Activated CD8-positive, alpha-beta memory T cell treated with anti-CD3 and anti-CD28 coated beads for 1 hour (primary cell): ENCODE measurements at places on chromosomes 7 and 10.

GRCh38 chr10:113856563-113856962 lies 2.1 kb downstream of the NHLRC2 start:
- no peak for DNase-seq

DNA sequence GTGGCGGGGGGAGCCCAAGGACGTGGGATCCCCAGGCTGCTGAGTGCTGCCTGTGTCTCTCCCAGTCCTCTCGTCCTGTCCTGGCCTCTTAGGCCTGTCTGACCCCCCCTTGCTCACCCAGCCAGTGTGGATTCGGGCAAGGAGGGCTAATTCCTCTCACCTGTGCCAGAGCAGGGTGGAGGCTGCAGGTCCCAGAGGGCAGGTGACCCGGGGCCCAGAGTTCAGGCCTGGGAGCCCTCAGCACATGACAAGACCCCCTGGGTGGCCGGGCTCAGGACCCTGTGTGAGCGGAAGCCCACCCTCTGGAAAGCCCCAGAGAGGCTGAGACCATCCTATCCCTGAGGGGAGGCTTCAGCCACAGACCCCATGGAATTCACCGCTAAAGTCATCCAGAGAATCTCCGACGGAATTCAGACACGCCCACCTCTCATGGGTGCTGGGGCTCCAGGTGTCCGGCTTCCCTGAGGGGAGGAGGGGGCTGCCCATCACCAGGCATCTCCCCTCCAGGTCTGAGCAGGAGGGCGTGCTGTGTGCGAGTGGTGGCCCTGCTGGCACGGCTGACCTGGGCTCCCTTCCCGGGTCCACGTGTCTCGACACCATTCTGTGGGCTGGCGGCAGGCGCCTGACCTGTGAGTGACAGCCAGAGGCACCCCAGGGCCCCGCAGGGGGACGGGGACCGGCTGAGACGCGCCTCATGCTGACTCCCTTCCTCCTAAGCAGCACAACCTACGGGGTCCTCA lies 5.0 kb downstream of the KNDC1 start:
- no peak for DNase-seq

GRCh38 chr10:63012623-63013022 lies 120.5 kb upstream of the NRBF2 start:
- no peak for DNase-seq

DNA sequence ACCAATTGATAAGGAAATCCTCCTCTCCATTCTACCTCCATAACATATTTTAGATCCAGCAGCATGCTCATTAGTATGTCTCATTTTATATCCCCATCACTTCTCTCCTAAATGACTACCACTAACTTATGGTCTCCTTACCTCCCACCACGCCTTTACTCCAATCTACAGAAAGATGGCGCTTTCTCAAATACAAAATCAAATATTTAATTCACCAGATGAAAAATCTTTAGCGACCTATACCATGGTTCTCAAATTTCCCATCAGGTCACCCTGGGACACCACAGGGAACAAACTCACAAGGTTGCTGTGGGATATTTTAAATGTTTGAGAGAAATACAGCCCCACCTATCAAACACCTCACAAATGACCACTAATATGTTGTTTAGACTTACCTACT lies 27.0 kb upstream of the EBLN1 start:
- DNase-seq, result no peak

DNA sequence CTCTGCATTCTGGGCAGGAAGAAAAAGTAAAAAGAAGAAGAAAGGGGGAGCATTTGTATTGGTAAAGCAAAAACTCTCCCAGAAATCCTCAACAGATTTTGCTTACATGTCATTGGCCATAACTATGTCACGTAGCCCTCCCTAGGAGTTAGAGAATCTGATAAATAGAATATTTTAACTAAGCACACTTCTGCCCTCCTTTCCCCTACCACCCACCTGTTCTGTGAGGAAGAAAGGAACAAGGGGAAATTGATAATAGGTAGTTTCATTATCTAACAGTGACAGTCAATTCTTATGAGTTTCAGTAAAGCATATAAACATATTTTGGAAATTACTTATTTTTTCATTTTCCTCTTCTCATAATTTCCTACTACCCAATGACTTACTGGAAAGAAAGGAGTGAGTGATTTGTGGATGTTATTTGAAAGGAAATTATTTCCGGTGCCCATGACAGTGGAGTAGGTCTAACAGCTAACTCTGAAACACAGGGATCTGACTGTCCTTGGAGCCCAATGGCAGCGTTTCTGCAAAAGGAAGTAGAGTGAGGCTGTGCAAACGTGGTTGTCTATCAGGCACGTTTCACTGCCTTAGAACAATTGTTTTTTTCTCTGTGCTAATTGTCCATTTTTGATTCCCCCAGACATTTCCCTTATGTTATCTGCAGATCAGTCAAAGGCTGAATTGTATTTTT lies 128.6 kb upstream of the MDFIC start:
- no peak for DNase-seq

- DNase-seq, result no peak
These were observed 25.5 kb downstream of the LDB3 start for GRCh38 chr10:86693721-86694369.

- no peak for DNase-seq
These were observed 24.3 kb downstream of the GRID1 start for GRCh38 chr10:86342111-86342863.

- no peak for DNase-seq
These were observed 2.5 kb downstream of the ENTPD1 start for GRCh38 chr10:95758351-95759025.

- no peak for DNase-seq
These were observed 25.8 kb upstream of the GPNMB start for GRCh38 chr7:23220690-23221305.

- no peak for DNase-seq
These were observed 288.2 kb downstream of the ADK start for GRCh38 chr10:74439213-74439612.

DNA sequence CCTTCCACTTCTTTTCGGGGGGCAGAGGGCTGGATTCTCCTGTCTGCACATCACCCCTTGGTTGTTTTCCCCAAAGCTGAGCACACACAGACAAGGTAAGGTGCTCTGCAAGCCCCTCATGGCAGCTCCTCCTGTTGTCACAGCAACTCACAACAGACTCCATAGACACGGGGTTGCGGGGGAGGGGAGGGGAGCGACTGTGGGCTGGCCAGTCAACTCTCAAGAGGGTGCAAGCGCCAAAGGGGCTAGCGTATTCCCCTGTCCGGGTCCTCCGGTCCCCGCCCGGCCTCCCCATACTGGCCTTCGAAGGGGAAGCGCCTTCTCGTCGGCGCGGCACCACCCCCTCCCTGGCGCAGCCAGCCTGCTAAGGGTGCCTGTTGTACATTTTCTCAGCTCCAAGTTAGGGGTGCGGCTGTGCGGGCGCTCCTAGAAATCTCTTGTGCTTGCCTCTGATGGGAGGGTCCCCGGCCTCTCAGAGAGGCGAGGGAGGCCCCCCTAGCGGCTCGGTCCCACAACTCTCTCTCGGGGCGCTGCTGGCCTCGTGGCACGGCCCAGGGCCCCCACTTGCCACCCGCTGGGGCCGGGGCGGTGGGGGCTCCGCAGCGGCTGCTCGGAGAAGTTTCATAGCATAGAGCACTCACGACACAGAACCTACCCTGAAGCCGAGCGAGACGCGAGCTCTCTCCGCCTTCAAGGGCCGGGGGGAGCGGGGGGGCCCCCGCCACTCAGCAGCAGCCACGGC lies 498 bp downstream of the RHOBTB1 start:
- no peak for DNase-seq

DNA sequence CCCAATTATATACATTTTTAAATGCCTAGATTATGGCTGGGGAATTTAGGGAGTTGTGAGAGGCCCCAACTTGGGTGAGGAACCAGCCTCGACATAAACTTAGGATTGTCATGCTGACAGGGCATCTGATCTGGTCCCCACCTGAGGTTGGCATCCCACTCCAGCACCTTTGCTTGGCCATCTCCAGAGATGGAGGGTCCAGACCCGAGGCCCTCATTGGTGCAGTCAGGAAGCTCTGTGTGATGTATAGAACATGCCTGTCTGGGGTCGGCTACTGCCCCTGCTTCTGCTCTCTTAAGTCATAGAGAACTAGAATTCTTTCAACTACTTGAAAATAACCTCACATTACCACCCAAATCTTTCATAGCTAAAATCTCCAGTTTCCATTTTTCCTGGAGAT lies 153.8 kb downstream of the NRF1 start:
- no peak for DNase-seq

- no peak for DNase-seq
These were observed 294.5 kb upstream of the NFE2L3 start for GRCh38 chr7:25857376-25858067.

DNA sequence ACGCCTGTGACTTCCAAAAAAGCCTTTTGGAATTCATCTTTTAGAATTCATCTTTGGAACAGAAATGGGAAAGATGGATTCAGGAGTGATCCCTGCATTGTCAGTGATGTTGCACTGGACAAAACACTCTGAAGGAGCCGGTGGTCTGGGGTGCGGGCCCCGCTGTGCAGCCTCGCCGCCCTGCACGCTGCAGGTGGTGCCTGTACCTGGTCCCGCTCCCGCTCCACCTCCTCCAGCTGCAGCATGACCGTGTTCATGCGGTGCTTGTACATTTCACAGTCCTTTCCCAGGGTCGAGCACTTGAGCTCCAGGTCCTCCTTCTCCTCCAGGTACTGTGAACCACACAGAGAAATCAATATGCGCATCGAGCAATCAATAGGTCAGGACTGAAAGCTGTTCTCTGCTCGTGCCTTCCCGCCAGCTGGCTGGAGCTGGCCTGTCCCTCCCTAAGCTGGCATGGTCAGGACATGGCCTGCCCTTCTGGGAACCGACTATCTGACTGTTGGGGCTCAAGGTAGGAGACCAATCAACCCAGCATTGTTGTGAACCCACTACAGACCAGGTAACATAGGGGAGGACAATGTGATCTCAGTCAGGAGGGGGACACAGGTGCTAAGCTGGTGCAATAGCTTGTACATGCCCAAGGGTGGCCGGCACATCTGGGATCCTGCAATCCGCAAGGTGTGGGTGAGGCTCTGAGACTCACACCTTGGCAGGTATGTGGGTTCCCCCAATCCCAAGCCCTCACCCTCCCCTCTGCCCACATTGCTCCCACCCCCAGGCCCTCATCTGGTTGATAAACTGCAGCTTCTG lies 93.8 kb upstream of the GNA12 start:
- no peak for DNase-seq

DNA sequence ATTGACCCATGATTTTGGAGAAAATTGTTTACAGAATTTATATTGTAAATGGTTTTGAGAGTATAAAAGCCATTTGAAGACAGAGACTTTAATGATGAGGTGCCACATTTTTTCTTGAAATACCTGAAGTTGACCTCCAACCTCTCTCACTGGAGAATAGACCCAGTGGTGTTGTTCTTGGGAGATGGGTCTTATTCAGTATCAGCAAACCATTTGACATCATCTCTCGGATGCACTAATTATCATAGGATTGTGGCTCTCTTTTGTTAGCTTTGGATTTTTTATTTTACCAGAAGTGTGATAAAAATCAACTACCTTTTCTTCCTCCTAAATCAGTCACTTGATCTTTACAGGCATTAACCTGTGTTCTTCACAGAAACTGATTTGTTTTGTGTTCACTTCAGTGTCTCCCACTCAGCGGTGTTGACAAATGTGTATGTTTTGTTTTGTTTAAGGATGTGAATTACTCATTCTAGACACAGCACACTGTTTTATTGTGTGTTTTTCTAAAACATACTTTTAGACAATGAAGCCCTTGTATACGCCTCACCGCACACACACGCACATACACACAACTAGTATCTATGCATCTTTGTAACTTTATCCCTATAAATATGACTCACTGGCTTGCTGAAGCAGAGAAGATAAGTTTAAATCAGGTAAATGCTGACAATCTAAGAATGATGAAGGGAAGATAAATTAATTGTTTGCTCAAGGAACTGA lies 455.6 kb downstream of the INHBA start:
- no peak for DNase-seq

- no peak for DNase-seq
These were observed 175.8 kb downstream of the ZNF248 start for GRCh38 chr10:37681617-37681999.

DNA sequence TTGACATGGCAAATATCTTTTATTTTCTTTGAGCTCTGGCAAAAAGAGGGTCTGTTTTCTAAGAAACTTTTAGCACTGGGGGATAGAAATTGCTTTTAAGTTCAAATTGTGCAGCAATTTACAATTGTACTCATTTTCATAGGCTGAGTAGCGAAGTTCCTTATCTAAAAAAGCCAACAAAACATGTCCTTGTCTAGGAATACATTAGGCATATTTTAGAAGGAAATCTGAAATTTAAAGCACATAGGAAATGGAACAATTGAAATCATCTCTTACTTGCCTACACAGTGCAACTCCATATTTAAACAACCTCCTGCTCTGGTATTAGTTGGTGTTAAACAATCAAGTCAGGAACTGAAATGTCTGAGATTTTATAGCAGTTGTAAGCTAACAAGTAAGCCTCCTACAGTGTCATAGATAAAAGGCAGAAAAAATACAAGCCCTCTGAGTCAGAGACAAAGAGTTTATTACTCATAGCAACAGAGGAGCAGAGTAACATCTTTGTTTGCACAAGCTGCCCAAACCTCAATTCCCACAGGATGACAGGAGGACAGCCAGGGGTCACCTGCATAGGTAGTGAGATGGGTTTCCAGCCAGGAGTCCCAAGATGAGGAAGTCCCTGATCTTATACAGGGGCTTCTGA lies 280.2 kb upstream of the HGF start:
- DNase-seq, result no peak

- DNase-seq, result no peak
These were observed 78.7 kb downstream of the HYCC1 start for GRCh38 chr7:22935269-22935668.

GRCh38 chr10:88512599-88512998 lies 70.5 kb downstream of the RNLS start:
- no peak for DNase-seq

DNA sequence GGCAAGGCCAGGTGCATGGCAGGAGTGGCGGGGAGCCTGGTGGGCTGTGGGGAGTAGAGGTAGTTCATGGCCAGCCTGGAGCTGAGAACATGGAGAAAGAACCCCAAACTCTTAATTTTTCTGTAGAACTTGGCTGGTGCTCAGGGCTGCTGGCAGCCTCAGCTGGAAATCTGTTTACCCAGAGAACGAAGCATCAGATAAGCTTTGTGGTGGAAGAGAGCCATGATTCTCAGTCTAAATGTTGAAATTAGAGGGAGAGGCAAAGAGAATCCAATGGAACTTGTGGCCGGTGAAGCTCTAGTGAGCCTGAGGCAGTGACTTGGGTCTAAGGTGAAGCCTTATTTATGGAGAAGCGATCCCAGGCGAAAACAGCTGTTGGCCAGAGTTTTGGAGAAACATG lies 126.4 kb downstream of the CCDC3 start:
- DNase-seq, result no peak

GRCh38 chr7:18494406-18494805 lies 1.1 kb upstream of the HDAC9 start:
- DNase-seq, result no peak

DNA sequence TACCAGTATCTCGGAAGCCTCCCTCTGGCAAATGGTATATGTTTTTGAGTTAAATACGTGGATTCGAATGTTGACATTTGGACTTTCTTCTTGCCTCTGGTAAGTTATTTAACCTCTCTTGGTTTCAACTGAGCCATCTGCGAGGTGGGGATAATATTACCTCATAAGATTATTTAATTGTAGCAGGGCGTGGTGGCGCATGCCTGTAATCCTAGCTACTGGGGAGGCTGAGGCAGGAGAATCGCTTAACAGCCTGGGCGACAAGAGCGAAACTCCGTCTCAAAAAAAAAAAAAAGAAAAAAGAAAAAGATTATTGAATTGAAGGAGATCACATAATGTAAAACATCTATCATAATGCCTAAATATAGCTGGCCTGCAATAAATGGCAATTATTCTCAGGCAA lies 396 bp upstream of the TAF5 start:
- DNase-seq, result no peak
